ENCODE measurements at places on chromosomes 11 and 22.

DNA sequence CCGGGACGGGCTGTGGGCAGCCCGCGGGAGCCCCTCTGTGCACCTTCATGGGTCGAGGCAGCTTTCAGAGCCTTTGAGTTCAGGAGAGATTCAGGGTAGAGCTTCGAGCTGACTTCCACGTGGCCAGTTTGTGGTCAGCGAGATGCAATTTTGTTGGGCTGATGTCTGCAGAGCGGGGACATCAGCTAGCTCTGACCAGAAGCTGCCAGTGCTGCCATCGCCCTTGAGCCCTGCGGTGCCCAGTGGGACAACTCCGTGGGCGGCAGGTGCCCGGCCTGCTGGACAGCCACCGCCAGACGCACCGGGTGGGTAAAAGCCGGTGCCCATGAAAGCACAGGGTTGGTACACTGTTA is 719 bp downstream of the TALDO1 start:
- DNase-seq, result no peak

DNA sequence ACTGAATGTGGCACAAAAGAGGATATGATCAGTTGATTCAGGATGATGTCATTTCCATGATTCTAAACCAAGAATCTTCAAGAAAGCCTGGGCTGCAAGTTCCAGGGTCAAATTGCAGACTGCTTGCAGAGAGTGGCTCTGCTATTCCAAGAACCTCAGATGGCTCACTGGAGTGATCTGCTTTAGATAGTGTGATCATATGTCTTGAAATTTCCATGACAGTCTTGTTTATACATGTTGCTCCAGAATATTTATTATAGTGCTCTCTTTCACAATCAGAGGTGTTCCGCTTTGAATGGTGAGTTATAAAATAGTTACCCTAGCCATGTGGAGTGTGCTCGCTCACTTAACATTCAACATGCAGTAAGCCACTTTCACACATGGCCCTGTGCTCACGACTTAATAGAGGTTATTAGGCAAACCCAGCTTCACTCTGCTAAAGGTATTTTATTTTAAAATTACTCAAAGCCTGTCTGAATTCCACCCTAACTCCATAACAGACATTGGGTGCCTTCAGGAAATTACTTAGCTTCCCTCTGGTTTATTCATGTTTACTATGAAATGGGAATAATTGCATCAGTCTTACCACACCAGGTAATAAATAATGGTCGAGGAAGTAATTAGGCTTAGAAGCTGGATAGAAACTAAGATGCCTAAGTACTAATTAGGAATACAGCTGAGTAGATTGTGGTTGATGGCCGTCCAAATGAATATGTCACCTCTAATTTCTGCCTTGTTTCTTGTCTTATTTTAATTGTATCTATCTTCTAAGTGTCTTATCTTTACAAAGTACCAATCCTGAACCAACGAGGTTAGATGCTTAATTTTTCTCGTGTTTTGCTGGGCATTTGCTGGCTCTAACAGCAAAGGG is 187.9 kb downstream of the ETS1 start:
- no peak for DNase-seq

- no peak for DNase-seq
Measured at GRCh38 chr22:49097966-49098365, 729.7 kb downstream of the BRD1 start.

- no peak for DNase-seq
Measured at GRCh38 chr11:102005306-102005705, 41.9 kb upstream of the CFAP300 start.

DNA sequence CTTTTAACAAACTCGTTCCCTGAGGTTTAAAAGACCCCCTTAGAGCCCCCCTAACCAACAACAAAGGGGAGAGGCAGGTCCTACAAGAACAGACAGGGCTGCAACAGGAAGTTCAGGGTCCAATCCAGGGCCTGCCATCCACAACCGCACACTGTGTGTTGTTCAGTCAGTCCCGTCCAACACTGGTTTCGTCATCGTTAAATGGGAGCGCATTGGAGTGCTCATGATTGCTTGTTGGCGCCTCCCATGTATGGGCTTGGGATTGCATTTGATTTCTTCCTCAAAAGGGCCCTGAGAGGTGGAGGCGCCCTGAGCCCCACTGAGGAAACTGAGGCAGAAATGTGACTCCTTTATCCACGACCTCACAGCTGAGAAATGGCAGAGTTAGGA is 174.1 kb downstream of the MN1 start:
- DNase-seq, result no peak

DNA sequence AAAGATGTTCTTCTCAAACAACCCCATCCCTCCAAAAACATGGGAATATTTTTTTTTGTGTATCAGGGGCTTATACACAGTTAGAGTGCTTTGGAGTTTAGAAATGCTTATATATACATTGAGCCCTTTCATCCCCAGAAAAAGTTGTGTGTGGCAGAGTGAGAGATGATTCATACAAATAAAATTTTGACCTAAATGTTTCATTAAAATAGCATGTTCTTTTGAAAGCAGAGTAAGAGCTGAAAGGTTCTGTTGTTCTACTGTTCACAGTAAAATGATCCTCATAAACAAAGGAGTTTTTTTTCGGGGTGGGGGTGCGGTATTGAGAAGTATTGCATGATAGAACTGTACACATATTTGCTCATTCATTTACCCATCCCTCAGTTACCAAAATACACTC is 512.4 kb downstream of the DLG2 start:
- no peak for DNase-seq

DNA sequence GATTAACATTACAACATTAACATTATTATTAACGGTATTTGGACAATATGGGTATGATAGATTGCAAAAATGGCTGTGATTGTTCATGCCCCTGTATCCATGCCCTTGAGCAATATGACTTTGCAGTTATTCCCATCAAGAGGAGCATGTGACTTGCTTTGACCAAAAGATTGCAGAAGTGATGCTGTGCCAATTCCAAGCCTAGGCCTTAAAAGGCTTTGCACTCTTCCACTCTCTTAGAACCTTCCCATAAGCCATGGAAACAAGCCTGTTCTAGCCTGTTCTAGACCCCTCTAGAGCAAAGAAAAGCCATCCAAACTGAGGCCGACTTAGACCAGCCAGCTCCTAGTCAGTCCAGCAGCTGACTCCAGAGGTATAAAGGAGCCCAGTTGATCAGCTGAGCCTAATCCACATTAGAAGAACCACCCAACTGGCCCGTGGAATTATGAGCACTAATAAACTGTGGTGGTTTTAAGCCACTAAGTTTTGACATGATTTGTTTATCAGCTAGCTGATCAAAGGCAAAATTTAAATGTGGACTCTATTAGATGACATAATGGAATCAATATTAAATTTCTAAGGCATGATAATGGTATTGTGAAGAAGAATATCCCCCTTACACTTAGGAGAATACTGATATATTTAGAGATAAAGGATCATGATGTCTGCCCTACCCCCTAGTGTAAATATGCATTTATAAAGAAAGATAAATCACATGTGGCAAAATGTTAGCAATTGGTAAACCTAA is 28.6 kb downstream of the RAB30 start:
- no peak for DNase-seq

DNA sequence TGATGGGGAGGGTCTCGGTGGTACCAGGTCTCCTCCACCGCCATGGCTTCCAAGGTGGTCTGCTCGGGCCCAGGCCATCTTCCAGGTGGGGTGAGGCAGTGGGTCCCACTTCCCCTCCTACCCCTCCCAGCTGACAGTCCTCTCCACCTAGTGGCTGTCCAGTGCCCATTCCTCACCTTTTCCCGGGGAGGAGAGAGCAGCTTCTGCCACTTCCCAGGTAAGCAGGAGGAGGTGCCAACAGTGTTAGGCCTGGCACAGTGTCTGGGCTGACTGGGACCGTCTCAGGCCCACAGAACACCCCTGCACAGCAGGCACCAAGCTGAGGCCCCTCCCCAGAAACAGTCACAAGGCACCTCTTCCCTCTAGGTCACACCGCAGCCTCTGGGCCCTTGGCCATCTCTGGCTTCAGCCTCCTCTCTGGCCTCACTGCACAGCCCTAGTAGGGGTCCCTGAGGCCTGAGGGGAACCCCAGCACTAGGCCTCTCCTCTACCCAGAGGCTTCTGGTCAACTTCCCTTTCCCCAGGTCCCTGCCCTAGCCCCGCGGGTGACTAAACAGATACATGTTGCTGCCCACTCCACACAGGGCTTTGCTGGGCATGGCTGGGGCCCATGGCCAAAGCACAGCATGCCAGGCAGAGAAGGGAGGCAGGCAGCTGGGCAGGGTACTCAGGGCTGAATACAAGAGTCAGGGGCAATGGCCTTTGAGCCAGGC is 2.3 kb upstream of the ANKRD13D start:
- DNase-seq, result no peak

GRCh38 chr11:71474141-71474770 is 21.3 kb downstream of the NADSYN1 start:
- no peak for DNase-seq

DNA sequence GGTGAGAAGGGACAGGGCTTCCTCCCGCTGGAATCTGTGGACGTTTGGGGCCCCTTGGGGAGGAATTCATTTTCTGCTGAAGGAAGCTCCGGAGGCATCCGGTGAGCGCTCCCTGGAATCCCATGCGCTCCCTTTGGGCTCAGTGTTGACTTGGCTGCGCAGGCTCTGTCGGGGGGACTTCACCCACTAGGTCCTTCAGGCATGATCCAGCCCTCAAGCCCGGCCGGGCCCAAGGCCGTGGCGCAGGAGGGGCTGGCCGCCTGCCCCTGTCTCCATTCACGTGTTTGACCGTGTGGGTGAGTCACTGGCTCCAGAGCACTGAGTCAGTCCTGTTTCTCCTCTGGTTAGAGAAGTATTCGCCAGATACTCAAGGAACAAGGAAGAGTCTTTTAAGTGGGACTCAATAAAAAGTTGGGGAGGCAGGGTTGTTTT is 1.4 kb downstream of the CTTN start:
- no peak for DNase-seq

GRCh38 chr11:15406851-15407351 is 292.2 kb downstream of the INSC start:
- no peak for DNase-seq

- DNase-seq, result no peak
Measured at GRCh38 chr22:26479792-26480610, 3.6 kb downstream of the HPS4 start.

- DNase-seq, result no peak
Measured at GRCh38 chr11:81241672-81242275, 1491.9 kb downstream of the FAM181B start.

GRCh38 chr11:118939953-118940598 is 14.3 kb upstream of the BCL9L start:
- DNase-seq, result no peak

GRCh38 chr11:6570691-6571427 is 32.6 kb downstream of the RRP8 start:
- DNase-seq, result no peak

DNA sequence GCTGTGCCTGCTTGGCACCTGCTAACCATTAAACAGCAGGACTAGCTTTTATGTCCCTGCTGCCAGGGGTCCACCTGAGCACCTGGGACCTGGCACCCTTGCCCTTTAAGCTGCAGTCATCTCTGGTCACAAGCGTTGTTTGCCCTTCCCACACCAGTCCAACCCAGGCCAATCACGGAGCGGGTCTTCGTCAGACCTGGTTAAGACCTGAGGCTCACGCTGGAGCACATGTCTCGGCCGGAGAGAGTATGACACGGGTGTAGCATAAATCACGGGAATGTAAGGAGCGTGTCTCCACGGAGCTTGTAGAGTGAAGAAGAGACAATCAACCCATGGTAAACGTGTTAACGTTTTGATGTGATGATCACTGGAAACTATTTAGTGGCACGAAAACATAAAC is 847.3 kb downstream of the BRD1 start:
- no peak for DNase-seq

DNA sequence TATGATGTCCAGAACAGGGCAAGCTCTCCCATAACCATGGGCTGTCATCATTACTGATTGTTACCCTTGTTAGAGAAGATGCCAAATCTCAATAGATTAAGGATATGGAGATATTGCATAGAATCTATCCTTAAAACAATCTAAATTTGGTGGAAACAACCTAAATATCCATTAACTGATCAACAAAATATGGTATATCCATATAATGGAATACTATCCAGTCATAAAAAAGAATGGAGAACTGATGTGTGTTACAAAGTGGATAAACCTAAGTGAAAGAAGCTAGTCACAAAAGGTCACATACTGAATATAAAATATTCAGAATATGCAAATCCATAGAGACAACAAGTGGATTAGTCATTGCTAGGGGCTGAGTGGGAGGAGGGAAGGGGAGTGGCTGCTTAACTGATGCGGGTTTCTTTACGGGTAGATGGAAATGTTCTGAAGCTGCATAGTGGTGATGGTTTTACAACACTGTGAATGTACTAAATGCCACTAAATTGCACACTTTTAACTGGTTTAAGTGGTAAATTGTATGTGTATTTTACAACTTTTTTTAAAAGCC is 36.1 kb upstream of the SMCO4 start:
- DNase-seq, result peak; percentile 27

- DNase-seq, result no peak
Measured at GRCh38 chr11:111320728-111321568, 22.6 kb downstream of the POU2AF3 start.

DNA sequence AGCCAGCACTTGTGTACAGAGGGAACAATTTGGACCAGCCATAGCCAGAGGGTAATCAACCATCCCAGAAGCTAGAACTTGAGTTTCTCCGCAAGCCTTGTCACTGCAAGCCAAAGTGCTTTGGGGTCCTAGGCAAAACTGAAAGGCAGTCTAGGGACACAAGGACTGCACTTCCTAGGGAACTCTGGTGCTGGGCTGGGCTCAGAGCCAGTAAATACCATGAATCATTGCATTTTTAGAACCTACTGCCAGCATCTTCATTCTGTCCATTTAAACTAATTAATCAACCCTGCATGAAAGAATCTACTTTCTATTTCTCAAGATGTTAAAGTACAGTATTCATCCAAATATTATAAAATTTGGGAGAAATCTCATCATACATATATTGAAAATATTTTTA is 20.0 kb downstream of the PATE3 start:
- no peak for DNase-seq

DNA sequence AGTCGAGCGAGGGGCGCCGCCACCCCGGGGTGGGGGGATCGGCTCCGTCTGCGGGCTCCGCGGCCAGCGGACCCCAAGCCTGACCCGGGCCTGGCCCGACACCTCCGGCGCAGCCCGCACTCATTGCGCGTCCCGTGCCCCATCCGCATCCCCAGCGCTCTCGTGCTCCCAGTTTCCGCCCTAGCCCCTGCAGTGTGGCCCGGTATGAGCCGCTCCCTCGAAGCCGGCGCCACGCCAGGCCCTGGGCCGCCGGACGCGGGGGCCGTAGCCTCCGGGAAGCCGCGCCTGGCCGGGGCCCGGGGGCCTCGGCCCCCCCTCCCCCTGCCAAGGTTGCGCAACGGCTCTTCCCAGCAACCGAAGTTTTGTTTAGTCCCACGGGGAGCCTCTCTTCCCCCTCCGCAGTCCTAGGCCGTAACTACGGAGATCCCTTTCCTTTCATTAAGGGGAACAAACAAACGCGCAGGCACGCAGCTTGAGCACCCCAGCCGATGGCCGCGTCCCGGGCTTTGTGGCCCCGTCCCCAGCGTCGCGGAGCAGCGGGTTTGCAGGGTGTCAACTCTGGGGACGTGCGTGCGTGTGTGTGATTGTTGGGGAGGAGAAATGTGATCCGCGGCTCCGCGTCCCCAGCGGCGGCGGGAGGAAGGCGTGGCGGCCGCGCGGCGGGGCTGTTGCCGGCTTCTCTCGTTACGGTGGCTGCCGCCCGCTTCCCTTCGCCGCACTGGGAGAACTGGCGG is 883 bp downstream of the HIPK3 start:
- DNase-seq, result peak; percentile 95
